ENCODE measurements at places on chromosomes 16 and 17.

DNA sequence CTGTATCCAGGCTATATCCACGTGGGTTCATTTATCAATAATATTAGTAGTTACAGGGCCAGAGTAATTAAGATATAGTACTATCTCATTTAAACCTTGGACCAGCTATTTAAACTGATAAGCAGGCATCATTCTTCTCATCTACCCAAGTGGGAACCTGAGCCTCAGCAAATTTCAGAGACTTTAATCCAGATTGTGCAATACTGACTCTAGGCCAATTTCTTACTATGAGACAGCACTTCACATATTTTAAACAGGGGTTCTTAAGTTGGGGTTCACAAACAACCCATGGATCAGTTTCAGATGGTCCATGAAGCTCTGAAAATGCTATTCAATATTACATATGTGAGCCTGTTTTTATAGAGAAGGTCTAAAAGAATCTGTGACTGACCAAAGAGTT lies 302.7 kb upstream of the PSMD7 start:
- DNase-seq, result no peak

DNA sequence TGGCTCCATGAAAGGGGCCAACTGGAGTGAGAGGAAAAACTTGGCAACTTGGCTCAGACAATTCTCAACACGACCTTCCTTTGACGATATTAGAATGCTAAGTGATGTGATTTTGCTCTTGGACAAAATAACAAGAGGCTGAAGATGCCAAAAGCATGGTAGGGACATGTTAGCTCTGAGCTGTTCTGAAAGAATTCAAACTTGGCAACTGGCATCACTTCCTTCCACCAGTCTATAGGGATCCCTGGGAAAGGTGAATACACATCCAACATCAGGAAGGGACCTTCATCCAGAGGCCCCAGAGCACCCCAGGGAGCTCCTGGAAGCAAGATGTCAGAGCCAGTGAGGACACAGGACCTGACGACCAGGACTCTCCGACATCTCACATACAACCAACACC lies 4.3 kb downstream of the KRT37 start:
- DNase-seq, result no peak

DNA sequence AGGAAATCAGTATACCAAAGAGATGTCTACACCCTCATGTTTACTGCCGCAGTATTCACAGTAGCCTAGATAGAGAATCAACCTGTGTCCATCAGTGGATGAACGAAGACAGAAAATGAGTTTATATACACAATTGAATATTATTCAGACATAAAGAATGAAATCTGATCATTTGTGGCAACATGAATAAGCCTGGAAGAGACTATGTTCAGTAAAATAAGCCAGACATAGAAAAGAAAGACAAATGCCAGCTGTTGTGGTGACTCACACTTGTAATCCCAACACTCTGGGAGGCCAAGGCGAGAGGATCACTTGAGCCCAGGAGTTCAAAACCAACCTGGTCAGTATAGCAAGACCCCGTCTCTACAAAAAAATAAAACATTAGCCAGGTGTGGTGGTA lies 16.1 kb downstream of the NUDT16L1 start:
- peak; percentile 19 for DNase-seq

GRCh38 chr16:12010388-12011251 lies 34.1 kb downstream of the SNX29 start:
- DNase-seq, result peak; percentile 56

GRCh38 chr17:32759476-32759875 lies 117.4 kb downstream of the MYO1D start:
- no peak for DNase-seq

- peak; percentile 53 for DNase-seq
Observed at GRCh38 chr17:73028299-73028755, 64.2 kb downstream of the SLC39A11 start.

- DNase-seq, result peak; percentile 78
Observed at GRCh38 chr17:57577751-57578607, 167.1 kb downstream of the CCDC182 start.

GRCh38 chr16:89072548-89073130 lies 21.0 kb upstream of the ACSF3 start:
- no peak for DNase-seq

DNA sequence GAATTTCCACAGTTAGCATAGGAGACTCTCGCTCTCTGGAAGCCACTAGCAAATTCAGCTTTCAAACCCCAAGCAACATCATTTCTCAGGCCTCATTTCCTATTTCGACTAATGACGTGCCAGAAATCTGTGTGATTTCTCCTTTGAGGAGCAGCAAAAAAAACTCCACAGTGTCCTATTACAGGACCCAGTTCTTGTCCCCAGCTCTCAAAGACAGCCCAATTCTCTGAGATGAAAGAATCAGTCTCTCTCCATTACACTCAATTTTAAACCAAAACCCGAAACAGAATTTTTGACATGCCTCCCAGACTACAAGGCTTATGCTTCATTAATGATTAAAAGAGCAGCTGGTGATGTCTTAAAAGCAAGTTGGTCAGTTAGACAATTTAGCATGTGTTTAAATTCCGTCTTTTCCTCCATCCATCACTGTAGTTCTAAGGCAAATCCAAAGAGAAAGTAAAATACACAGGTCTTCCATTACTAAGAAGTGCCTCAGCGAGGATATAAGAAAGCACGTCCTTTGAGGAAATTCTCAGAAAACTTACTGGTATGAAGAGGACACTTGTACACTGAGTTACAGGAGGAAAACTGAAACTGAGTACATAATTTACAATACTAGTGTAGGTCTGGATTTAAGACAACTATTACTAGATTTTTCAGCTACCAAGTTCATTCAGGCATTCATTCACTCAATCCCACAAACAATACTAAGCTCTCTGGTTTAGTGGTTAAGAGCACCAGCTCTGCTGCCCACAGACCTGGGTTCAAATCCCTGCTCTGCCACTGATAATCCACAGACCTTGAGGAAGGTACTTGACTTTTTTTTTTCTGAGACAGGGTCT lies 12.5 kb downstream of the TOM1L2 start:
- peak; percentile 49 for DNase-seq

DNA sequence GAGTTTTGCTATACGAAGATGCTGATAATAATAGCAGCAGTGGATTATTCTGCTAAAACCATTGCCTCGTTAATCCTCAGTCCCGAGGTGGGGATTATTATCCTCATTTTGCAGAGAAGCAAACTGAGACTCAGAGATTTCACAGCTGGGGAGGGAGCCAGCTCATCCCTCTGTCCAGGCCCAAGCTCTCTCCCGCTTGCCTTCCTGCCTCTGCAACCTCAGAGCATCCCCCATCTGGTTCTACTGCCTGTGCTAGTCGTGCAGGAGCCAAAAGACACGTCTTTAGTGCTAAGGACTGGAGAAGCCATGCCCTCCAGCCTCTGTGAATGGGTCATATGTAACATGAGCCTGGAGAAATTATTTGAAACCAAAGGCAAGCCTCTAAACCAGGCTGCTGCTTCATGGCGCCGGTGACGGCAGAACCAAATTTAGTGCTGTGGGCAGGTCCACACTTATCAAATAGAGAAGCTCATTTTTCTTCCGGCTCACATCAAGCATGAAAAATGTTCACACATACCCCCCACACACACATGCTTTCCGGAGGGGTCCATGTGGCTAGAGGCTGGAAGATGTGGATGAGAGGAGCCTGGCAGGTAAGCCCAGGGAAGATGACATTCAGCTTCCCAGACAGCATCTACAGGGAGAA lies 13.5 kb downstream of the MAPT start:
- no peak for DNase-seq

DNA sequence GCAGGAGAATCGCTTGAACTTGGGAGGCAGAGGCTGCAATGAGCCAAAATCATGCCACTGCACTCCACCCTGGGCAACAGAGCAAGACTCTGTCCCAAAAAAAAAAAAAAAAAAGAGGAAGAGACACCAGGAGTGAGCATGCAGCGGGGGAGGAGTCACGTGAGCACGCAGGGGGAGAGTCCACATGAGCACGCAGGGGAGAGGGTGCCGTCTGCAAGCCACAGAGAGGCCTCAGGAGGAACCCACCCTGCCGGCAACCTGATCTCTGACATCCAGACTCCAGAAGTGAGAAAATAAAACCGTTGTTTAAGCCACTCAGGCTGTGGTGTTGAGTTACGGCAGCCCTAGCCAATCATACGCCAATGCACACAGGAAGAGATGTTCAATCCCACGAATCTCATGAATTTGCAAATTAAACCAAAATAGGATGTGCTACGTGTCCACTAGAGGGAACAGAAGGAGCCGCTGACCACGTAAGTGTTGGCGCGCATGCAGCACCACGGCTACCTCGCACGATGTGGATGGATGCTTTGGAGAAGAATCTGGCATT lies 42.2 kb downstream of the CCDC57 start:
- no peak for DNase-seq

DNA sequence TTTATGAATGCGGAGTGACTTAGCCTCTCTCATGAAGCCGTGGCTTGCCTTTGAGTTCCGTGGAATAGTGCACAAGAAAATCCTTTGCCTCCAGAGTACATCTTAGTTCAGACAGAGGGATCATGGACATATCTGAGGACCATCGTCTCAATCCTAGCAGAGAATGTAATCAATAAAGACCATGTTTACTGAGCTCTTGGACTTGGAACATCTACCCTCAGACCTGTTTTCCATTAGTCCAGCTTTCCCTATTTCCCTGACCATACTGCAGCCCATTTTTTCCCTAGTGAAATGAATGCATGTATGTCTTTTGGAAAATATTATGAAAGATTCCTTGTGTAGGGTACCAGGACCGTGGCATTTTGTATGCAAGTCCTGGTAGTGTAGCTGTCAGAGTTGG lies 90.2 kb downstream of the PLCG2 start:
- DNase-seq, result no peak

DNA sequence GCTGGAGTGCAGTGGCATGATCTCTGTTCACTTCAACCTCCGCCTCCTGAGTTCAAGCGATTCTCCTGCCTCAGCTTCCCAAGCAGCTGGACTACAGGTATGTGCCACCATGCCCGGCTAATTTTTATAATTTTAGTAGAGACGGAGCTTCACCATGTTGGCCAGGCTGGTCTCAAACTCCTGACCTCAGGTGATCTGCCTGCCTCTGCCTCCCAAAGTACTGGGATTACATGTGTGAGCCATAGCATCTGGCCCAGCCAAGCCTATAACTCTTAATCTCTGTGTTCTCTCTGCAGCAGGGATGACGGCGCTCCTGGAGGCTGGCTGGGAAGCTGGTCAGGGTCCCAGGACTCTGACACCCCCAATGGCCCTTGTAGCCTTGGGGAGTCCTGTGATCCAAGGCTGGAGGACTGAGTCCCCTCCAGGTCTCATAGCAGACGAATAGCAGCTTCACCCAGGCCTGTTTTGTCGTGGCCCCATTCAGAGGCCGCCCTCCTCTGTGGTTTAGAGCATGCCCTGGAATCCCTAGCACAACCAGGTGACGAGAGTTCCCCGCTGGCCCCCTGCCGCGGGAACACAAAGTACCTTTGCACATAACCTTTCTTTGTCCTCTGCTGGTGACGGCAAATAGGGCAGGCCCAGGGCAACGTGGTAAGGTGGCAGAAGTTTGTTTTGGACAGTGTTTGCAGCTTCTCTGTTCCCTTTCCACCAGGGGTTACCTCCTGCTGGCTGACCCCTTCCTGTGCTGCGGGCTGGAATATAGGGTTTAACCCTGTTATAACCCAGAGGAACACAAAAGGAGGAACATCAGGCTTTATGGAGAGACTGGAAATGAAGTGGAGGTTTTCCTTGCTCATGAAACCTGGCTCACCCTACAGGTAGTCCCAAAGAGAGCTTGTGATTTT lies 43.0 kb upstream of the TOB1 start:
- peak; percentile 88 for DNase-seq

DNA sequence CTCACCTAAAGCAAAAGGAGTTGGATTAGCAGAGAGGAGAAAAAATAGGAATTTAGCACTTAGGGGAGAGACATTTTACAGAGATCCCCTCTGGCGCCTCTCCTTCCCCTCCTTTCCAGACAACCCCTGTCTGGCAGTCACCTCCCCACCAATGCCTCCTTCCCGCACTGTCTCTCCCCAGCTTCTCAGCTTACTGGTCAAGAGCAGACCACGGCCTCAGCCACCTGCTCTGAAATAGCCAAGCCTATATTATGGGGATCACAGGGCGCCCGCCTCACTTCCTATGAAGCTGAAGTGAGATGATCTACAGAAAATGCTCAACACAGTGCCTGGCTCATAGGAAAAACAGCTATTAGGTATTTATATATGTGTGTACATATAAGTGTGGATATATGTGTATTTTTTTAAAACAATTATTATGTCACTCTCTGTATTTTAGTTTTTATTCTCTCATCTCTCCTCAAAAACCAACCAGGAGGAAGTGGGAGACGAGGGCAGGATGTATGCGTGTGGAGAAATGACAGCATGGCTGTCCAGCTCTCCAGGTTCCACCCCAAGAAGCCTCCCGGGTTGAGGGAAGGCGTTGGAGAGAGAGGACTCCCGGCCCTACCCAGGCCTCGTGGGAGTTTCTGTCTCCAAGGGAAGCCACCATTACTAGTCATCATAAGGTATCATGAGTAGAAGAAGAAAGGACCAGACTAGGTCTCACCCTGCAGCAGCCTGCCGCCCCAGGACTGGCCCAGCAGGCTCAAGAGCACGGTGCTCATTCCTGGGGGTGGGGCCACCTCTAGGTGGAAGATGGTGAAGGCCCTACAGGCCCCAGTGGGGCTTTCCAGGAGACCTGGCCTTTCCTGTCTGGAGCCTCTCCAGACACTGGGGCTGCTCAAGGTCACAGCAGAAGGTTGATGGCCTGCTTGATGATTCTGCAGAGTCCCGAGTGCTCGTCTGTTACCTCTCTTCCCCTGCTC lies 27.2 kb downstream of the MAP3K14 start:
- no peak for DNase-seq

DNA sequence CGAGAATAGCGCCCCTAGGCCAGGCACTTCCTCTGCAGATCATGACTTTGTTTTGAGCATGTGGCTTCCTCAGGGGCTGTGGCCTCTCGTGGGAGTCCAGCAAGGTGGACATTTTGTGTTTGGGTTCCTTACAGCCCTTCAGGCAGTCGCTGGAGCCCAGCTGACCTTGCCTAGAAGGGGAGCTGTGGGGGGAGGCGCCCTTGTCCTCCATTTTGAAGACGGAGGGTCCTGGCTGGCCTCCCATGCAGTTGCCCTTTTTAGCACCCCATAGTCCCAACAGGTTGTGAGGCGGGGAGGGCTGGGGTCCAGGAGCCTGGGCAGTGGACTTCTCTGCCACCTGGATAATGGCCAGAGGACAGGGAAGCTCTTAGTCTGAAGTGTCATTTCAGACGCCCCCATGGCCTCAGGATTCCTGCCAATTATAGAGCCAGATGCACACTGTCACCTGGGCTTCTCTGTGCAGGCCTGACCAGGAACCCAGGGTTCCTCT lies 1.4 kb downstream of the SOST start:
- no peak for DNase-seq
